ENCODE measurements at places on chromosomes 7 and 10.

DNA sequence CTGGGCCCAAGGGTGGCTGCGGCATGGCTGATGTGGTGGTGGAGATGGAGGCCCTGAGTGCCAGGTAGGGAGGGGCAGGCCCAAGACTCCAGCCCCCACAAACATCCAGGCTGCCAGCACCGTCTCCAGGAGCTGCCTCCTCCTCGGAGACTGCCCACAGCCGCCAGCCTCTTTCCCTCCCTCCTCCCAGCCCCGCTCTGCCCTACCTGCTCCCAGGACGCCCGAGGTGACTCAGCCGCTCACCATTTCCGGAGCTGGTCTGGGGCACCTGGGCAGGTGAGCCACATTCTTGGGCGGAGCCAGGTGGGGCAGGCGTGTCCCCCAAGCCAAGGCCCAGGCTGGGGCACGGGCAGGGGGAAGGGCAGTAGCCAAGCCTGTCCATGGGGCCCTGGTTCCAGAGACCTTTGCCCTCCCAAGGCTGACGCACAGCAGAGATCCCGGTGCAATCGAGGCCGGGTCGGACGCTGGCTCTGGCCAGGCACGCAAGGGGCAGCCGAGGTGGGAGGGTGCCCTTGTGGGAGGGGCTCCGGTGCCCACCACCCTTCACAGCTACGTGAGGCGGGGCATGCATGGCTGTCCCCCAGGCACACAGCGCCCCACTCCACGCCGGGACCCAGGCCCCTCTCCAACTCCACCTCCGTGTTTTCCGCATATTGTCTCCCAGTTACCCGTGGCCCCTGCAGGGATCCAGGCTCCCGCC lies 8.8 kb downstream of the ADAP1 start:
- no peak for DNase-seq

- no peak for DNase-seq
Measured at GRCh38 chr10:127115100-127115499, 81.3 kb downstream of the INSYN2A start.

DNA sequence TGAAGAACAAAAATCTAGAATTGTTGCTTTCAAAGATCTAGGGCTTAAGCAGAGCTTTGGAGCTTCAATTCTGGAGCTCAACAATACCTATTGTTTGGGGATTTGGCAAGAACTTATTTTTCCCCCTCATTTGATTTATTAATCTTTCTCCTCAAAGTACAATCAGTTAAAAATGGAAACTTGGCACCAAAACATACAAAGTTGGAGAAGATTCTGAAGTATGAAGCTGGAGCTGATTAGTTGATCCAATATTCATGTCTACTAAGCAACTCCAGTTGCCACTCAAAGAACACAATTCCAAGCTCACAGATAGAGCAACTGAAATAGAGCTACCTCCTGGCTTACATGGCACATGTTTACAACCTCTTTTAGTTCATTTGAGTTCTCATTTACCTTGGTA lies 3.8 kb downstream of the FAM13C start:
- DNase-seq = no peak

DNA sequence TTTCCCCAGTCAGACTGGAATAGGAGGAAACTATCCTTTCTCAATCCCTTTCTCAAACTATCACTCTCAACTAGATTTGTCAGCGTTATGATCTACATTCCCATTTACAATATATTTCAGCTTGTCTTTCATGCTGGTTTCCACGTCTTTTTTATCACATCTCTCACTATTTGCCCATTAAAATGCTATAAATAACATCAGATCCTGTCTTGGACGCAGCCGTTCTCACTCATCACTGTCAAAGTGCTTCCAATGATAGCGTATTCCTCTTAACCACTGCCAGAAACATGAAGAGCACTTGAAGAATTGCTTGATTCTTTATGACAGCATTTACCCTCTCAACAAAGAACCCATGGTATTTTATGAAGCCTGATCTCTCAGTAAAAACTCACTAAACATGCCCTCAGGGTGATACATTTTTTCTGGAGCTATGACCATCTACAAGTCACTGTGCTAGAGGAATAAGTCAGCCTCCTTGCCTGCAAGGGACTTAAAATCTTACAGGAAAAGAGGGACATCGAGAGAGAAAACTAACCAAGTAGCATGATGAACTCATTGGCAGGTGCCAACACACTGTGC lies 205.6 kb upstream of the PFKP start:
- no peak for DNase-seq

DNA sequence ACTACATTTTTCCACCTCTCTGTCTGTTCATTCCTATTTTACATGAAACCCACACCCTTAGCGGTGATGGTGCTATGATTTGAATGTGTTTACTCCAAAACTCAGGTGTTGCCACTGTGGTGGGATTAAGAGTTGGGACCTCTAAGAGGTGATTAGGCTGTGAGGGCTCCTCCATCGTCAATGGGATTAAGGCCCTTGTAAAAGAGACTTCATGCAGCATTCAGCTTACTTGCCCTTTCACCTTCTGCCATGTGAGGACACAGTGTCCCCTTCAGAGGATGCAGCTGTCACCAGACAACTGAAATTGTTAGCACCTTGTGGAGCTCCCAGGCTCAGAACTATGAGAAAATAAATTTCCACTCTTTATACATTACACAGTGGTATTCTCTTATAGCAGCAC lies 182.2 kb downstream of the NOC3L start:
- no peak for DNase-seq

DNA sequence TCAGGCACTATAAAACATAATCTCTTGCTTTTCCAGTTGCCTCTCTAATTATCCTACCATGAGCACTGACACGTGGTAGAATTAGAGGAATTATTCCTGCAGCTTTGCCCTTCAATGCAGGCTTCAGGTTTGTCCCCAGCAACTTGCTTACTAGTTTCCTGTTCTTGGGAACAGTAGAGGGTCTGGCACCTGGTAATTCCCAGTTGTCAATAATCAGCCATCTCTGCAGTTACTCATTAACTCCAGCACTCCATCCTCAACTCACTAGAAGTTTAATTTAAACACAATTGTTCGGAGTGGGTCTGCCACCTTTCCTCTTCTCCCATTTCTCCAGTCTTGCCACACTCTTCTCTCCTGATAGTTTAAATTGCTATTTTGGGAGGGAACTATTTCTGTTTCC lies 324.3 kb upstream of the KIAA1217 start:
- no peak for DNase-seq

GRCh38 chr7:157087646-157088045 lies 51.1 kb upstream of the UBE3C start:
- DNase-seq = no peak

GRCh38 chr10:61188691-61189090 lies 244.7 kb upstream of the RHOBTB1 start:
- no peak for DNase-seq

GRCh38 chr7:84469034-84469433 lies 274.4 kb upstream of the SEMA3A start:
- DNase-seq = no peak

DNA sequence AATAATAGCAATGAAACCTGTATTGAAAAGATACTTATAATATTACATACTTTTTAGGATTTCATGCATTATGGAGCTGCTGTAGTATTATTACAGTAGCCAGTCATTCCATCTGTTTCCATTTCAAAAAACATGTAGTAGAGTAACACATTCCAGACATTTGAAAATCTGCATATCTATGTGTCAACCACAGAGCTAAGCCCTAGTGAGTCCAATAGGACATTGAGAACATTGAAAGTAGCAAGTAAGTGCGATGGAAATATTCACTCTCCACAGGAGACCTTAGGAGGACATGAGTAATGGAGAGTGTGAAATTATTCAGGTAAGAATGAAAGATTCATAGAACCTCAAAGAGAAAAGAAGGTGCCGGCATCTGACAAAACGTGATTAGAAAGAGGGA lies 15.3 kb downstream of the NSMCE4A start:
- no peak for DNase-seq

DNA sequence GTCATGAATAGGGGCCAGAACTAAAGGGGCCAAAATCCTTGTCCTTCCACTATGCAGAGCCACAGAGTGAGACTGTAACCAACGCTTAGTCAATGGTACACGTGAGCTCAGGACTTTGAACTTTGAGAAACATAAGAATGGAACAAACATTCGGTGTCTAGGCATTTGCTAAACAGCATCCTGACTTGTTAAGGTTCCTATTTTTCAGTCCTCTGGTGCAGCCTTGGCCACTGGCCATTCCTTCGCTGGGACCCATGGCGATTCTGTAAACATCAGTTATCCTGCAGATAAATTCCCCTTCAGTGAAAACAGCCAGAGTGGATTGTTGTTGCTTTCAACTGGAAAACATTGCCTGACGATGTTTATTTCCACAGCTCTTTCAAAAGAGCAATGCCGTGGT lies 266.8 kb downstream of the SORCS1 start:
- no peak for DNase-seq
